ENCODE measurements at places on chromosomes 7 and 10. TPM values are rescaled to one million over a fixed set of nuclear protein-coding genes. Genes with fewer than 3 reads are reported as not detected.
A peak's percentile ranks its signal among the peaks of the same experiment; 100 is the strongest.

The HMX2 gene
- total RNA-seq = not detected

DNA sequence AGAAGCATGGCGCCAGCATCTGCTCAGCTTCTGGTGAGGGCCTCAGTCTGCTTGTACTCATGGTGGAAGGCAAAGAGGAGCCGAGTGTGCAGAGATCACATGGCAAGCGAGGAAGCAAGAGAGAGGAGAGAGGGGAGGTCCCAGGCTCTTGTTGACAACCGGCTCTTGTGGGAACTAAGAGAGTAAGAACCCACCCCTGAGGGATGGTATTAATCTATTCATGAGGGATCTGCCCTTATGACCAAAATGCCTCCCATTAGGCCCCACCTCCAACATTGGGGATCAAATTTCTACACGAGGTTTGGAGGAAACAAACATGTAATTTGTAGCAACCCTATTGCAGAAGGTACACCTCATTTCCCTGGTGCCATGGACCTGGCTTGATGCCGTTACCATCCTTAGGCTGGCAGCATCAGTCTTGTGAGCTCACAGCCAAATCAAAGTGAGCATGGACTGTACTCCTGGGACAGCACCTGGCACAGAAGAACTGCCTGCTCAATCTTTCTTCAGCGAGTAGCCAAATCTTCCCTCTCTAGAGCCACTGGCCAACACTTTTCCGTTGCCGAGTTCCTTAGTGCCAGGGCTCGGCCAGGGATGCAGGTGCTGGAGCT lies 6.5 kb downstream of the BTBD16 start:
- no peak for DNase-seq

The AGR2 gene
- 73.1 TPM for total RNA-seq

- peak; percentile 86 for DNase-seq
Measured at GRCh38 chr10:98030093-98030821, at the start of gene CRTAC1. TSS of gene CRTAC1 (minus strand) at chr10:98030621. CDS start at chr10:98030472, 149 bp downstream.

DNA sequence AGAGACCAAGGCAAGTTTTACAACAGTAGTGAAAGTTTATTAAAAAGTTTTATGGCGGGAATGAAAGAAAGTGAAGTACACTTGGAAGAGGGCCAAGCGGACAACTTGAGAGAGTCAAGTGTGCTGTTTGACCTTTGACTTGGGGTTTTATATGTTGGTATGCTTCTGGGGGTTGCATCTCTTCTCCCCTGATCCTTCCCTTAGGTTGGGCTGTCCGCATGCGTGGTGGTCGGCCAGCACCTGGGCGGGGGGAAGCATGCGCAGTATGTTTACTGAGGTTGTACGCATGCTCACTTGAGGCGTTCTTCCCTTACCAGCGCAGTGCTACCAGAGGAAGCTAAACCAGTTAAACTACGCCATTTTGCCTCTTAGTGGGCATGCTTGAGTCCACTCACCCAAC lies 31.9 kb downstream of the NUP42 start:
- DNase-seq = no peak

All from tongue (tissue), 3 donors.